ENCODE measurements at places on chromosomes 6 and 20. TPM values are rescaled to one million over a fixed set of nuclear protein-coding genes. Genes with fewer than 3 reads are reported as not detected.

DNA sequence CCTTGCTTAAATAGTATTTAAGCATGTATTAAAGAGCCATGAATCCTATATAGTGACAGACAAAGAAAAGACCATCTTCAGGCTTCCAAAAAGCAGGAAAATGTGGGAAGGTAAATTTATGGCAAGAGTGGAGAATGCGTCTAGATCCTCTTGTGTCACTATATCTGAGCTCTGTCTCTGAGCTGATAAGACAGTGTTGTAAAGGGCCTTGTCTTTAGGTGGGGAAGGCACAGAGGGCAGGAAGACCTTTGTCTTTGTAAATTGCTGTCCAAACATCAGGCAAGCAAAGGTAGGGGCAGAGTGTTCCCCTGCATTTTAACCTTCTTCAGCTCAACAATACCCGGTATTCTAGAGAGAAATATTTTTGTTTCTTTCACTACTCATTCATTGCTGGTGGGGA lies 33.9 kb upstream of the MBOAT1 start:
- DNase-seq: no peak

DNA sequence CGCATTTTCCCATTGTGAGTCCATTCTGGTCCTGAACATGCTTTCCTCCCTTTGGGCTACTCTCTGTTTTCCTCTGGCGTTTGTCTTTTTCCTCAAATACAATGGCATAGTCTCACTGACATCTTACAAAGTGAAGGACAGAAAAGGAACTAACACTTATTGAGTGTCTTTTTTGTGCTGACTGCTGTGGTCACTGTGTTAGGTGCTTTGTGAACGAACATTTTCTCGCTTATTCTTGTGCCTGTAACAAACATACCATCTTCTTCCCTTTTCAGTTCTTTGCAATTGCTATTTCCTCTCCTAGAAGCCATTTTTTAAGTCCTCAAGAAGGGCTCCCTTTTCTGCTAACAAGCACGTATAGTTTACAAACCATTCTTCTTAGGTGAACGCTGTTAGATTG lies 15.4 kb downstream of the FIG4 start:
- no peak for DNase-seq

DNA sequence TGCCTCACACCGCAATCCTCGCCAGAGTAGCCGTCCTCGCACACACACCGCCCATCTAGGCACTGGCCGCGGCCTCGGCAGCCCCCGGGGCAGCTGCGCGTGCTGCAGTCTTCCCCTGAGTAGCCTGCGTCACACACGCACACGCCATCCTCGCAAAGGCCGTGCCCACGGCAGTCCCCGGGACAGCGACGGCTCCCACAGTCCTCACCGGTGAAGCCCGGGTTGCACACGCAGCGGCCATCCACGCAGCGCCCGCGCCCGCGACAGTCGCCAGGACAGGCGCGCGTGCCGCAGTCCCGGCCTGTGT lies 13.1 kb downstream of the TNXB start:
- peak; percentile 71 for DNase-seq

DNA sequence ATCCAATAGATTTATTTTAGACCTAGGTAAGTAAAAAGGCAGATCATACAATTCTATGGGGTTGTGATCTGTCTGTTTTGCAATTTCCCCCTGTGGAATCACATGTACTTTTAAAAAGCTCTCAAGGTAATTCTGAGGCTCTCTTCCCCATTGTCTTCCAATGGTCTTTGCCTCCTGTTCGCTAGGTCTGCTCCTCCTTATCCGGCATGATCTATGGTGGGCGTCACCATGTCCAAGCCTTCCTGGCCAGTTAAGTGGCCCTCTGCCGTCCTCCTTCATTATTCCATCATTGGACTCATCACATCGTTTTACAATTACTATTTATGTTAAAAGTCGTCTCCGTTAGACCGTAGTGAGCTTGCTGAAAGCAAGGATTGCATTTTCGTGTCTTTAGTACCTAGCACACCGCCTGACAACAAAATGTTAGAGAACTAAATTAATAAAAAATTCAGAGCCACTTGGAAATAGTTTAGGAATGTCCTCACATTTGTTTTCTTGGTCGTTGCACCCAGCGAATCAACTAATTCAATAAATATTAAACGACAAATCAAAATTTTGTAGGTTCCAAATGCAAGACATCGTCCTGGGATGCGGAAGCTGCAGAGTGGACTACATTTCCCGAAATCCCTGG lies 2.2 kb upstream of the STXBP5 start:
- DNase-seq: peak; percentile 64

DNA sequence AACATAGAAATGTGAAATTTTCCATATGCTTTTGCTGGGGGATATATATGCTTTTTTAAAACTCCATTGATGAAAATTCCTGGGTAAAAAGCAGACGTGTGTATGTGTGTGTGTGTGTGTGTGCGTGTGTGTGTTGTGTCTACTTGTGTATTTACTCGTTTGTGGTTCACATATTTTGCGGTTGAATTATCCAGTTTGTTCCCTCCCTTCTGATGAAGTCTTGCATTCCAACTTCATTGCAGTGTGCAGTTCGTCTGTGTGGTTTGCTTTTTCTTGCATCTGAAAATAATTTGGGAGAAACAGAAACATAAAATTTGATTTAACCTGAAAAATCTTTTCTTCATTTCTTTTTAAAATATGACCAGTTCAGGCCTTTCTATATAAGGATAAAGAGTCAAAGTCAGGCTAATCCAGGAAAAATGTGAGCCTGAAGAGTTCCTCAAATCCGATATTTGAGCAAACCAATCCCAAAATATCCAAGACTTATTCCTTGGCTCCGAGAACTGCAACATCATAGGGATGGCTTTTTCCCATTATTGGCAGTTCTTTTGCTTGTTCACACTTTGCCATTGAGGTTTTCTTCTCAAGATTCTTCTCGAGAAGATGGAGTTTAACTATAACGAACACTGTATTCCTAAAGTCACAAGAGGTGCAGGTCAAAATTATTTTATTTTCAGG lies 202.2 kb upstream of the CCN2 start:
- DNase-seq: no peak

DNA sequence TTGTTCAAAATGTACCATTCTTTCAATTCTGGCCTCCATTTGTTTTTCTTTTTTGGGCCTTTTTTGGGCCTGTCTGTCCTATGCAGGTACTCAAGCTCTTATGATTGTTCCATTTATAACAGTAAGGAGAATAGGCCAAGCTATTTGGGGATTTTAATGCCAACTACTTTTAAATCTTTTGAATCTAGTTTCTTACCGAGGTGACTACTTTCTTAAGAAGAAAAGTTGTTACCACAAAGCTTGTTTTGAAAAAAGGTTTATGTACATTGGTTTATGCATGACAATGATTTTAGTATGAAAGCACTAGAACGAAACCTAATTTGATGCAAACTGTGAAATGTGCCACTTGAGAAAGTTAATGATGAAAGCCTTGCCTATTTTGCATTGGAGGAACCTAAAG lies 98.3 kb upstream of the MTHFD1L start:
- DNase-seq: no peak

GRCh38 chr6:22638320-22638719 lies 69.0 kb downstream of the HDGFL1 start:
- DNase-seq: no peak

Gene SYCP2
- total RNA-seq: 1.4 TPM

Gene TTBK1
- under 0.01 TPM for total RNA-seq

Gene RNF182
- 3.3 TPM for total RNA-seq

Gene RNF217
- 22.8 TPM for total RNA-seq

Measured in osteoblast (primary cell).